ENCODE measurements at places on chromosomes 11 and 22. TPM values are rescaled to one million over a fixed set of nuclear protein-coding genes. Genes with fewer than 3 reads are reported as not detected.

GRCh38 chr11:11841116-11841722, 553 bp upstream of the USP47 start:
- DNase-seq, result no peak

- DNase-seq, result no peak
Observed at GRCh38 chr11:59187035-59187434, 15.1 kb downstream of the DTX4 start.

DNA sequence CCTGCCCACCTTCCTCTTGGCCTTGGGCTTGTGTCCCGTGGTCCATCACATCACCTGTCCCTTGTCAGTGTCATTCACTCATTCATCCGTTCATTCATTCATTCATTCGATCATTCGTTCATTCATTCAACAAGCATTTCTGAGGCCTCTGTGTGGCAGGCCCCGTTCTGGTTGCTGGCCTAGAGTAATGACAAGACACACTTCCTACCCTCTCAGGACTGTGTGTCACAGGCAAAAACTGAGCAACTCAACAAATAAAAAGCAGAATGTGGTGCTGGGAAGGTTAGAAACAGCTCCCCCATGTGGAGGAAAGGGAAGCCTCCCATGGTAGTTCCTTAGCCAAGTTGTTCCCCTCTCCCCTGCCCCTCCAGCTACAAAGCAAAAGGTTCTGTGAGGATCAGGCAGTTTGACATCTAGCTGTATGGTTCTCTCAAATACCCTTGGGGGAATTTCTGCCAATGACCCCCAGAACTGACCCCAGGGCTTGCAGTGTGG, 1.6 kb upstream of the OMP start:
- no peak for DNase-seq

GRCh38 chr11:83717537-83717936, 431.4 kb upstream of the CCDC90B start:
- DNase-seq, result no peak

Gene SULT4A1
- 1.5 TPM for total RNA-seq
